ENCODE measurements at places on chromosomes 7 and 10.
A peak's percentile ranks its signal among the peaks of the same experiment; 100 is the strongest.

DNA sequence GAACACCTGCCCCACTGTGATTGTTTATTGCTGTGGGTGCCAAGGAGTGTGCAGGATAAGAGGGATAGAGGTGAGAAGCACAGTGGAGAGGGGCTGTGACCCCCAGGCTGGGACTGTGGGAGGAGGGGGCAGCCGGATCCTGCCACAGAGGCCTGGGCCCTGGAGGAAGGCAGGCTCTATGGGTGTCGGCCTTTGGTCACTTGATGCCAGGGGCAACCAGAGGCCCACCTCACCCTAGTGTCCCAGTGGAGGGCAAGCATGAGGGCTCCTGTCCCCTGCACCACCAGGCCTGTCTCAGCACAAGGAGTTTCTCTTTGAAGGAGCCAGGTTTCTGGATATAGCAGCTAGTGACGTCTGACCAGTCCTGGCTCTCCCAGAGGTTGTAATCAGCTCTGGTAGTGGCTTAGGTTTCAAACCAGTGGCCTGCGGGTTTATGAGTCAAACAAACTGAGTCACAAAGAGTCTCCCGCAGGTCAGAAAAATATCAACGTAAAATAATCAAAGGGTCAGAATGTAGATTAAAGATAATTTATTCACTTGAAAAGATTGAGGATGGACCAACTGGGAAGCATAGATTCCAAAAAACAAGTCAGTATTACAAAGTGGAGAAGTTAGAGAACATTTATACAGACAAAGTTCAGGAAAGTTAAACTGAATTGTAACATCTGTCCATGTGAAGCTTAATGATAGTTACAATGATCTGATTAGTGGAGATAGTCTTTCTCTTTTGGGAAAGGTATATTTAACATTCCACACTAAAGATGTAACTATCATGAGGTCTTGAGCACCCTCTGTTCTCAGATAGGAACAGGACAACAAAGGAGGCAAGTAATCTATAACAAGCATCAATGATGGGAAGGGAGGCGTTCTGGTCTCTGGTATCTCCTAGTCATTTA, 37.2 kb upstream of the ZNF488 start:
- DNase-seq: no peak

DNA sequence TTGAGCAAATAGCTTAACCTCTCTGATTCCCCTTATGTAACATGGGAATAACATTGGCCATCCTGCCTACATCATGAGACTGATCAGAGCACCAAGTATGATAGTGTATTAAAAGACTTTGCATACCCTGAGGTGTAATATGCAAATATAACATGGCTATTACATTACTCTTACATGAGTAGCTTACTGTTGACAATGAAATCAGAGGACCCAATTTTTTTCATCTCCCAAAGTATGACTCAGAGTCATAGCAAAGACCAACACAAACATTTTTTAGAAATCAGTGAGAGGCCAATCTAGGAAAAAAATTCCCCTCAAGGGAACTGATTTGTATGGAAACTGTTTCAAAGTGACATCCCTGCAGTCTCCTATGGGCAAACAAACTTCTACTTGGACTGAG, 47.0 kb upstream of the TMEM140 start:
- no peak for DNase-seq

GRCh38 chr10:12412666-12413368, 63.5 kb downstream of the CAMK1D start:
- DNase-seq: peak; percentile 19

DNA sequence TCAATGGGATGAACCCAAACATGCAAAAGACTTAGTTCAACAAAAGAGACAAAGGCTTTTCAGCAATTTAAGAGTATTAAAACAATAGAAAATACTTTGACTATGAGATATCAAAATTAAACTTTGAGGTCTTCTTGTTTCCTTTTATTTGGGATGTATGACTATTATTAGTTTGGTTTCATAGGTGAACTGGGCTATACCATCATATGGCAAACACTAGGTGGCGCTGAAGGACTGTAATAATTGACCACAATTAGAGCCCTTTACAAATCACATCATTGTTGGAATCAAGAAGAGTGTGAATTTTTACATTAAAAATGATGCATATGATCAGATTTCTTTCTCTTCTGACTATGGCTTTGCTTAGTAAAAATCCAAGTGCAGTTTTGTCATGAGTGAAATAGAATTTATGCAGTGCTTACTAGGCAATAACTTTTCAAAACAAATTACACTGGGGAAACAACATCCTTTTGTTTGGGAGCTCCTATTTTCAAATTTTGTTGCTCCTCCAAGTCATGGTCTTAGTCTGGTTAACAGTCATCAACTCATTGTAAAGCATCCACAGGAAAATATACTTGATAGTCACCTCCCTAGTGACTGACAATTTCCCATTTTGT, 14.7 kb upstream of the NXPH1 start:
- DNase-seq: peak; percentile 63

DNA sequence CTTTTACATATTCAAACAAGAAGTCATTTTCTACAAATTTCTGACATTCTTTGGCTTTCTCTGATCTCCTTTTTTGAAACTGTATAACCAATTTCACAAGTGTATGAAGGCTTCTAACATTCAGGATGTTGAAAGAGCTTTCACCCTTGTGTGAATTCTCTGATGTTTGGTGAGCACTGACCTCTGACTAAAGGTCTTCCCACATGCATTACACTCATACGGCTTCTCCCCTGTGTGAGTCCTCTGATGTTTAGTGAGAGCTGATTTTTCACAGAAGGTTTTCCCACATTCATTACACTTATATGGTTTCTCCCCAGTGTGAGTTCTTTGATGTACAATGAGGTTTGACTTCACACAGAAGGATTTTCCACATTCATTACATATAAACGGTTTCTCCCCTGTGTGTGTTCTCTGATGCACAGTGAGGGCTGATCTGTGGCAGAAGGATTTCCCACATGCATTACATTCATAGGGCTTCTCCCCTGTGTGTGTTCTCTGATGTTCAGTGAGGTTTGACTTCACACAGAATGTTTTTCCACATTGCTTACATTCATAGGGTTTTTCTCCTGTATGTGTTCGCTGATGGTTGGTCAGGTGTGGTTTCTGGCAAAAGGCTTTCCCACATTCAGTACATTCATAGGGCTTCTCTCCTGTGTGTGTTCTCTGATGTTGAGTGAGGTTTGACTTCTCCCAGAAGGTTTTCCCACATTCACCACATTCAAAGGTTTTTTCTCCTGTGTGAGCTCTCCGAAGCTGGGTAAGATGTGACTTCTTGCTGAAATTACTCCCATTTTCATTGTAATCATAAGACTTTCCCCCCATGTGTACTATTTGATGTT, 25.7 kb downstream of the ZNF248 start:
- DNase-seq: no peak

GRCh38 chr7:17942231-17942630, 1.9 kb upstream of the SNX13 start:
- DNase-seq: no peak

- DNase-seq: no peak
Observed at GRCh38 chr7:93092757-93093370, 24.9 kb downstream of the SAMD9 start.

- DNase-seq: no peak
Observed at GRCh38 chr10:24898501-24898900, 53.9 kb downstream of the PRTFDC1 start.

DNA sequence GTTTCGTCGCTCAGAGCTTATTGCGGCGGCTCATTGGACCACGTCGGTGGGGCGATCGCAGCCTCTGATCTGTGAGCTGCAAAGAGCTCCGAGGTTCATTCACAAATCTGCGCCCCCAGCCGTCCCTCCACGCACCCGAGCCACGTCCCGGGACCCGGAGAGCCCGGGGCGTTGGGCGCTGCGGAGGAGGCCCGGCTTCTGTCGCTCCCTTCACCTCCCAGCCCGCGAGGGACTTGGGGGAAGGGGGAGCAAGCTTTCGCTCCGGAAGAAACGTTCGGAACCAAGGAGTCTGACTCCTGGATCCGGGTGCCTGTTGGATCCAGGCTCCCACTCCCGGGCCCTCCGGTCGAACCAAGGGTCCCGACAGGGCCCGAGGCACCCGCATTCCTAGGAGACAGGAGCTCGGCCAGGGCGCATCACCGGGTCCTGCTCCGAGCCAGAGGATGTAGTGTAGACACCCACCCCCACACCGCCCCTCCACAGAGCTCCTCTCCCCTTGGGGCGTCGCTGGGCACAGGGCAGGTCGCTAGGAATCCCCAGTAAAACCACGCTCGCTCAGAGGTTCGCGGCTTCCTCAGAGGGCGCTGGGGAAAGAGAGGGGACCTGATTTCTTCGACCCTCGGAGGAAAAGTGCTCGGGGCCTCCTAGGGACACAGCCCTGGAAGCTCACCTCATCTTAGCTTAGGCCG, 7.9 kb upstream of the EN2 start:
- no peak for DNase-seq

GRCh38 chr10:68135362-68135761, 26.1 kb downstream of the MYPN start:
- DNase-seq: no peak

DNA sequence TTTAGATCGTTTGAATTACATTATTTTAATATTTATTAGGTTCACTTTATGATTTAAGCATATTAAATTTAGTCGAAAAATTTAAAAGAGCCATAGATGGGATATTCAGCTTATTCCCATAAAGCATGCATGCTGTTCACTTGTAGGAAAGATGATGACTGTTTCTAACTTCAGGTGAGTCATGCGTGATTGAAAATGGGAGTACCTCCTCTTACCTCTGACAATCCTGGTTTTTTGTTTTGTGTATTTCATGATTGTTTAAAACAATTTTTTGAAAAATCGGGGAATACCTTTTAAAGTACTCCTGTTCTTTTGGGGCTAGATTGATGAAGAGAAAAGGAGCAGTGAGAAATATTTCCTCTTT, 1.4 kb downstream of the TNKS2 start:
- no peak for DNase-seq

DNA sequence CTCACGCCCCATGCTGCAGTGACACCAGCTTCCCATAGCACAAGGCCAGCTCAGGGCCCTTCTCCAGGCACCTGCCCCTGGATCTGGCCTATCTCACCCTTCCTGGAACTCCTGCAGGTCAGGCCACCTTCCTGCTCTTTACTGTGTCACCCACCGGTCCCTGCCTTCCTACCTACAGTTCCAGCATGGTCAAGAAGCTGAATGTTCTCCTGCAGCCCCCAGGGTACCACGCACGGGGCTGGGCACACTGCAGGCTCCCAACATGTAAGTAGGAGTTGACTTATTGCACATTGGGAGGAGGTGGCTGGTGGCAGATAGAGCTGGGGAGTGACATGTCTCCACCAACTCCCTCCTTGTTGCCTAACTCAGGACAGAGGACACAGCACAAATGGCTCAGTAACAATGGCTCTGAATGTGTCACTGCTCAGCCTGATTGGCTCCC, 14.5 kb downstream of the ITPRIP start:
- no peak for DNase-seq

- DNase-seq: no peak
Observed at GRCh38 chr7:24899905-24900304, 80.1 kb downstream of the OSBPL3 start.

- DNase-seq: no peak
Observed at GRCh38 chr10:3559011-3559410, 226.0 kb downstream of the KLF6 start.

GRCh38 chr10:98158576-98158975, 24.1 kb downstream of the R3HCC1L start:
- DNase-seq: no peak

GRCh38 chr10:104255311-104255981, 754 bp downstream of the GSTO1 start:
- DNase-seq: no peak

- DNase-seq: no peak
Observed at GRCh38 chr7:114630201-114630990, 215.8 kb downstream of the FOXP2 start.

DNA sequence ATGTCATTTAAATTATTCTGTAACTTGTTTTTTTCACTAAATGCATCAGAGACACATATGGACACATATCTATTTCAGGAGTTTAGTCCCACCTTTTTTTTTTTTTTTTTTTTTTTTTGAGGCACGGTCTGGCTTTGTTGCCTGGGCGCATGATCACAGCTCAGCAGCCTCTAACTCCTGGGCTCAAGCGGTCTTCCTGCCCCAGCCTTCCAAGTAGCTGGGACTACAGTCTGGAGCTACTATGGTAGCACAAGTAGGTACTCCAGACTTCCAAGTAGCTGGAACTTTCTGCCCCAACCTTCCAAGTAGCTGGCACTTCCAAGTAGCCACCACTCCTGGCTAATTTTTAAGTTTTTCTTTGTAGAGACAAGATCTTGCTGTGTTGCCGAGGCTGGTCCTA, 407.7 kb downstream of the GALNT17 start:
- DNase-seq: no peak

GRCh38 chr10:35569836-35570235, 35.3 kb upstream of the GJD4 start:
- DNase-seq: no peak

DNA sequence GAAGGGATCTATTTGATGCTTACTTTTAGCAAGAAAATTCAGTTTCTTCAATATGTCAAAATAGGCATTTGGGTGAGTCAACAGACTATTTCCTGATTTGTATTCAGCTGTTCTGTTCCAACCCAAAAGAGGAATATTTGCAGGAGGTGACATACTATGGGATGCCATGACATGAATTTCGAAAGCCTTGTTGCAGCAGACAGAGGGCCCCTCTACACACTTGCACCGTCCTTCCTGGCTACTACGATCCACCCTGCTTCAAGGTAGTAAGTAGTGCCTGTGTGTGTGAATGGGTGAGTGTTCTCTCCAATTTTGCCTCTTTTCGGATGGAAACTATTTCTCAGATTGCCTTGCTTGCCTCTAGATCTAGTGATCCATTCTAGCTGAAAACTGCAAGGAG, 413.0 kb upstream of the ADARB2 start:
- no peak for DNase-seq

GRCh38 chr7:44138698-44139097, 2.4 kb downstream of the MYL7 start:
- DNase-seq: no peak

DNA sequence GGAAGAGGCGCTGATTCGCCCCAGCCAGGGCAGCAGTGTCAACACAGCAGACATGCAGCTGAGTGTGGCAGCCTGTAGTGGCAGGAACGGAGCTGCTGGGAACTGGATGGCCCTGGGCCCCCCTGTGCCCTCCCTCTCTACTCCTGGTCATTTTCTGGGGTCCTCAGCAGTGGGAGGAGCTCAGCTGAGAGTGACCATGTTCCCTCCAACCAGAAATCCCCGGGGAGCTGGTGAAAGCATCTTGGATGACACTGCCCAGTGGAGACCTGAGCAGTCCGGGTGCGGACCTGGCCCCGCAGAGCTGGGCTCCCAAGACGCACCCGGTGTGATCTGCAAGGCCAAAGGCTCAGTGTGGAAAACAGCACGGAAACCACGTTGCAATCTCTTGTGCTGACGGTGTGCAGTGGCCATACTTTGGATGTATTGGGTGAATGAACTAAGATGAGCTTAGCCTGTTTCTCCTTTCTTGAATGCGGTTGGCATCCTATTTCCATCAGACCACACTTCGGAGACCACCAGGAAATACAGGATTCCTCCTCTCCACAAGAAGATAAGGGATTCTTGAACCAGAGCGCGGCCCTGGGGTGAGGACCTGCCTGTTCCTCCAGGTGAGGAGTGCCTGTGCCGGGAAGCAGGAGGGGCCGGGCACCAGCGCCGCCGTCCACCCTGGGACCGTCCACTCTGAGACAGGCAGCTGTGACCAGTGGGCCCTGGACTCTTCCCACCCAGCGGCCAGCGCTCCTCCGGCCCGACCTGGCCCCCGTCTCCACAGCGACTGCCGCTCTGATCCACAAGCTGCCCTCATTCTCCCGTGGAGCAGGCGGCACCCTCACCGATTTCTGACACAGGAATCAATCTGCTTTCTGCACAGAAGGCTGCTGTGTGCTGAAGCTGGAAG, 93.5 kb upstream of the DIP2C start:
- no peak for DNase-seq

GRCh38 chr10:129637010-129637409, 170.0 kb downstream of the MGMT start:
- DNase-seq: no peak

Data from CD4-positive, alpha-beta T cell treated with Interleukin-17A for 4 hours (primary cell).